LHCN-M2 (cell line): ENCODE measurements at places on chromosomes 1 and 21.

GRCh38 chr21:40658311-40658710 lies 188.6 kb downstream of the DSCAM start:
- DNase-seq = no peak

- DNase-seq = no peak
Measured at GRCh38 chr1:153750026-153750995, 22.5 kb downstream of the INTS3 start.

- no peak for DNase-seq
Measured at GRCh38 chr1:175620376-175620775, 123.0 kb downstream of the TNR start.

- DNase-seq = no peak
Measured at GRCh38 chr21:41701749-41702148, 65.1 kb downstream of the RIPK4 start.

GRCh38 chr1:5975133-5975880 lies 16.9 kb downstream of the NPHP4 start:
- peak; percentile 50 for DNase-seq

DNA sequence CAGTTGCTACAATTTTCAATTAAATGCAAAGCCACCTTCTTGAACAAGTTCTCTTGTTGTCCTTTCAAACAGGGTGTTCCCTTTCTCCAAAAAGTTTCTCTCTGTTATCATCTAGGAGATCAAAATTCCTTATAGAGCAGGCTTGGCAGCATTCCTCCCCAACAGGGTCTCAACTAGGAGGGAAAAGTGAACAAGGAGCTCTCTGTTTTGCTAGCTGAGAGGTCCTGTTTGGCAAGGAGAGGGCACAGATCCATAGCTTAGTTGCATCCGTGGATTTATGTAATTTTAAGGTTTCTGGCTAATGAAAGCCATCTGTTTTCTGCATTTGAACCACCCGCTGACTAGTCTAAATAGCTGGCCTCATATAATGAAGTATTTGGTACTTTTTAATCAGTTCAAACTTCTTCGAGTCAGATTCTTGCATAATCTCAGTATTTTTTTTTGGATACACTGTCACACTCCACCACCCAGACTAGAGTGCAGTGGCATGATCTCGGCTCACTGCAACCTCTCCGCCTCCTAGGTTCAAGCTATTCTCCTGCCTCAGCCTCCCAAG lies 54.0 kb downstream of the APP start:
- DNase-seq = no peak

GRCh38 chr1:64948216-64948615 lies 18.1 kb downstream of the JAK1 start:
- DNase-seq = no peak

GRCh38 chr1:1631782-1632420 lies at the start of gene MMP23B:
TSS of gene MMP23B (plus strand) at chr1:1632173. CDS start at chr1:1632219, 46 bp downstream.
- DNase-seq = no peak

- DNase-seq = peak; percentile 52
Measured at GRCh38 chr1:224211206-224211962, 28.3 kb downstream of the DEGS1 start.

DNA sequence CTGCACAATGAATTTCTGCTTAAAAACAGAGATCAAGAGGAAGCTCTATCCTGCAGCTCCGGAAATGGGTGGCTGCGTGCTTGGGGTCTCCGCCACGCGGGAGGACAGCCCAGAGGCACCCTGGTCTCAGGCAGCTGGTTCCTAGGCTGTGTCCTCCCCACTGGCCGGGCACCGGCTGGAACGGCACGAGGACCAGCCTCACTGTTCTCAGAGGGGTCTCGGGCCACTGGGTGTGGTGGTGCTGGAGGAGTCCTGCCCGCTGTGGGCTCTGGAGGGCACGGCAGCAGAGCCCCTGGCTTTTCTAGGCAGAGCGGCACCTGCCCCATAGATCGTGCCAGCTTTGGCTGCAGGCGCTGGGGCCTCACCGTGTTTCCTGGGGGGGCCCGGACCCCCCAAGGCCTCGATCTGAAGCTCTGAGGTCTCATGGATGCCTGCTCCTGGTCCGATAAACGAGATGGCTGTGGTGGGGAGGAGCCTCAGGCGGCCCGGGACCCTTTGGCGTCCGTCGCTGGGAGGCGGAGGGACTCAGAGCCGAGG lies 8.2 kb upstream of the RNF223 start:
- no peak for DNase-seq

DNA sequence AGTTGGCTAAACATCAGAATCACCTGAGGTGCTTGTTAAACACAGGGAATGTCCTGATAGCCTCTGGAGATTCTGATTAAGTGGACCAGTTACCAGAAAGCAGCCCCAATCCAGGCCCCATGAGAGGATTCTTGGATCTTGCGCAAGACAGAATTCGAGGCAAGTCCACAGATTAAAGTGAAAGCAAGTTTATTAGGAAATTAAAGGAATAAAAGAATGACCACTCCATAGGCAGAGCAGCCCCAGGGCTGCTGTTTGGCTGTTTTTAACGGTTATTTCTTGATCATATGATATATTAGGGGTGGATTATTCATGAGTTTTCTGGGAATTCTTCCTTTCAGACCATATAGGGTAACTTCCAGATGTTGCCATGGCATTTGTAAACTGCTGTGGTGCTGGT lies 176.2 kb downstream of the ROR1 start:
- no peak for DNase-seq

- no peak for DNase-seq
Measured at GRCh38 chr1:32797456-32797855, 19.7 kb downstream of the YARS1 start.

- DNase-seq = no peak
Measured at GRCh38 chr1:36968730-36969129, 65.6 kb downstream of the GRIK3 start.

DNA sequence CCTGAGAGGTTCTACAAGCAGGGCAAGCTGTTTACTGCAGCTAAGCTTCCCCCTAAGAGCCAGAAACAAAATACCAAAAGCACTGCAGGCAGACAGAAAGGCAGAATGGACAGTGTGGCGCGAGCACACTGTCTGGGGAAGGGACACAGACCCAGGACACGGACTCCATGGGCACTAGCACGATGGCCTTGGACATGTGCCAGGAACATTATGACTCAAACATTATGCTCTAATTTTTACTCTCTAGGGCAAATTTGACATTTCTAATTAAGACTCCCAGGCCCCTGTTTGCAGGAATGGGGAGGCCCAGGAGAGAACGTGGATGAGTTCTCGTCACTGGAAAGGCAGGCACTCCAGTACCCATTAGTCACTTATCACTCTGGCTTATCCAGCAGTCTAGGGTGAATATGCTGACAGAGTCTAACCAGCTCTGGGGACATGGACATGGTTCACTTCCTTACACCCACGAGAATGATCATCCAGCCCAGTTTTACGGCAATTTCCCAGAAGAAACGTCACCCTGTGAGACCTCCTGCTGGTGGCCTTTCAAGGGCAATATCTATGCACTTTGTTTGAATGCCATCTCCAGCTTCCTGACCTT lies 45.1 kb downstream of the CAPN8 start:
- DNase-seq = no peak

DNA sequence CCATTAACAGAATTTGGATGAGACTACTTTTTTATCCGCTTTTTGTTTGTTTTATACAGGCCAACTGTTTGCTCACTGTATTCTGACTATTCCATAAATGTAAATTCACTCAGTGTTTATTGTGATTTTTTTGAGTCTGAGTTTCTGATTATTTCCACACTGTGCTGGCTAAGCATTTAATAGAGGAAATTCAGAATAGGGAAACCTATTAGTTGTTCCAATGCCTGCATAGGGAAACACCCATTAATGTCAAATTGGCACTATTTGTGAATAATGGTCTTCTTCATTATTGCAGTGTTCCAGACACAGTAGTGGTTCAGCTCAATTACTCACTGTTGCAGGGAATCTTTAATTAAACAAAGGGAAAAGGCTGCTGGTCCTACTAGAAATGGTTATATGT lies 174.7 kb upstream of the SGIP1 start:
- DNase-seq = no peak

DNA sequence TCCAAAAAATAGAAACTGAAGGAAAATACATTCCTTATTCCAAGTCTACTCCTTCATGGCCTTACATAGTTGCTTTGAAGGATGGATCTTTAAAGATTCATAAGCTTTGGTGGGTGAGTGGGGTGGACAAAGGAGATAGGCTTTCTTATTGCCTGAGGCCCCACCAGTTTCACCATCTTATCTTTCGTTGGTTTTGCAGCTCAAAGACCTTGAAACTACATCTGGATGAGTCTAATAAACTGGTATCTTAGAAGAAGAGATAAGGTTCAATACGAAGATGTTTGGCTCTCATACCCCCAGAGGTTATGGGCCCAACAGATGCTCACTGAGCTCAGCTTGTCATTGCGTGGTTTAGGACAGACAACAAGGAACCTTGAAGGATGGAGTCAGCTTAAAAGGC lies 201.5 kb downstream of the HS2ST1 start:
- DNase-seq = no peak

- peak; percentile 92 for DNase-seq
Measured at GRCh38 chr1:119829625-119830024, 18.4 kb upstream of the REG4 start.

DNA sequence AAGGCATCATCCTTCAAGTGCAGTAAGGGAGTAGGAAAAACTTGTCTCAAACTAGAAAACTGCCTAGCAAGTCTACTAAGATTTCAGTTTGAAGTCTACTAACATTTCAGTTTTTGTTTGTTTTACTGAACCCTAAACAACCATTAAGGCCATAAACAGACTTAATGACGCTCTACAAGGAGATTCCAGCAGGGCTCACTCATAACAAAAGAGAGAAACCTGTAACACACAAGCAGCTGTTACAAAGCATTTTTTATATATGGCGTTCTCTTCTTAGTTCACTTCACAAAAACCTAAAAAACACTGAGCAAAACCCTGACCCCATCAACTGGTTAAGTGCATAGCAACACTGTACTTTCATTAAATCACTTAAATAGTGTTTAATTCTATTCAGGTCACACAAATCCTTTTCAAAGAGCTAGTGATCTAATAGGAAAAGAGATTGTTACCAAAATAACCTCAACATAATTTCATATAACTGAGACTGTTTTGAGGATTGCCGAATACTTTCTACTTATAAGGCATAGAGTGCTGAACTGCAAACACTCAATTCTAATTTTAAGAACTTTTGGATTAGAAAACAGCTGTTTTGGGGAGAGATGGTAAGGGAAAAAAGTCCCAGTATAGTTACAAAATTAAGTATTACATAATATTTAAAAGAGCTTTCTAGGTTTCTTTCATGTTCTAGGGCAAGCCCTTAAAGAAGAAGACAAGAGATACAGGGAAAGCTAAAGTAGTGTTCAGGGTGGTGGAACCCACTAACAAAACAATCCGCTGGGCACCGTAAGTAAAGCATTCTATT lies 1.4 kb downstream of the B3GALNT2 start:
- peak; percentile 78 for DNase-seq

- DNase-seq = peak; percentile 98
Measured at GRCh38 chr1:15799004-15799867, 8.2 kb downstream of the UQCRHL start.

- peak; percentile 86 for DNase-seq
Measured at GRCh38 chr1:27789540-27790041, 16.6 kb downstream of the STX12 start.

DNA sequence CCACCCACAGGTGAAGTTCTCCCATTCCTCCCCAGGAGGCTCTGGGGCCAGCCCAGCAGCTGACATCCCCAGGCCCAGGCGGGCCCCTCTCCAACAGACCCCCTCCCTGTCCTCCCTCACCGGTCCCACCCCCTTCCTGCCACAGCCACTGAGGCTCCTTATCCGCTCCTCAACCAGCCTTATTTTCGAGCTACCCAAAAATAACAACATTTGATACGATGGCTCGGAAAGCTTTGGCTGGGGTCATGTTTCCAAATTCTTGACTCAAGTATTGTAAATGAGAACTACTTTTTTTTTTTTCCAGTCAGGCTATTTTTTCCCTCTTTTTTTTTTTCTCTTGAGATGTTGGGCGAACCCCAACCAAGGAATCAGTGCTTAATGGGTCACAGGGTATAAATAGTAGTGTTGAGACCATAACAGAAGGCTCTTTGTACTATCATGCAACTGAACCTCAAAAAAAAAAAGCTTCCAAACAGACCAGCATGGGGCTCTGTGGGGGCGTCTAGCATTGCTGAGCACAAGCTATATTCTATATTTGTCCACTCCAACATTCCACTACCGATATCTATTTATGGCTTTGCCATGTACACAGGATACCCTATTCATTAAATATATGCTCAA lies 27.2 kb downstream of the IRF2BP2 start:
- no peak for DNase-seq

DNA sequence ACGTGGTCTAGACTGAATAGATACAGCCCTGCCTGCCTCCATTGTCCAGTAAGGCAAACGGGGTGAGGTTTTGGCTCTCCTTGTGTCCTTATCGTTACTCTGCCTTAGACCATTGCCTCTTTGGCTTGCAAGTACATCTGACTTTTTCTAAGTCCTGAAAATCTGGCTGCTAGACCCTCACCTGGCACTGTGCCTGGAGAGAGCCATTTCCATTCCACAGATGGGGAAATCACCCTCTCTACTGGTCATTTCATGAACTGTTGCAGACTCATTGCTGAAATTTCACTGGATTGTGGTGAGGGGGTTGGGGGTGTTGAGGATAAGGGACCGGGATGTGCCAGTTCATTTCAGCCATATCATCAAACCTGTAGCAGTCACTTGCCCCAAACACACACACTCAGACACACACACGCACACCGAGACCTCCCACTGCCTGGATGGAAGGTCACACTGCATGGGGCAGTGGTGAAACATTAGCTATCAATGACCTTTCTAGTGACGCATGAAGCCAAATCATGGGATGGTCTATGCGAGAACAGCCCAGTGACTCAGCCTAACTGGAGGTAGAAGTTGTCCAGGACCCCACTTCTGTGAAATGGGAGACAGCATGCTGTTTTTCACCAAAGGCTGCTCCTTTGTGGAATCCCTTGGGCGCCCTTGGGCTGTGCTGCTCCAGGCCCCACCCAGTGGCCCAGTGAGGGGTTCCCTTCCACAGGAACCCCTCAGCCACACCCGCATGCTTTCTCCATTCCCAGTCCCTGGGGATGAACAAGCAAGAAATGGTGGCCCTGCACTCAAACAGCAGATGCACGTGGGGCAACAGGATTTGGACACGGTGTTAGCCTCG lies 34.9 kb upstream of the VASH2 start:
- DNase-seq = peak; percentile 19

DNA sequence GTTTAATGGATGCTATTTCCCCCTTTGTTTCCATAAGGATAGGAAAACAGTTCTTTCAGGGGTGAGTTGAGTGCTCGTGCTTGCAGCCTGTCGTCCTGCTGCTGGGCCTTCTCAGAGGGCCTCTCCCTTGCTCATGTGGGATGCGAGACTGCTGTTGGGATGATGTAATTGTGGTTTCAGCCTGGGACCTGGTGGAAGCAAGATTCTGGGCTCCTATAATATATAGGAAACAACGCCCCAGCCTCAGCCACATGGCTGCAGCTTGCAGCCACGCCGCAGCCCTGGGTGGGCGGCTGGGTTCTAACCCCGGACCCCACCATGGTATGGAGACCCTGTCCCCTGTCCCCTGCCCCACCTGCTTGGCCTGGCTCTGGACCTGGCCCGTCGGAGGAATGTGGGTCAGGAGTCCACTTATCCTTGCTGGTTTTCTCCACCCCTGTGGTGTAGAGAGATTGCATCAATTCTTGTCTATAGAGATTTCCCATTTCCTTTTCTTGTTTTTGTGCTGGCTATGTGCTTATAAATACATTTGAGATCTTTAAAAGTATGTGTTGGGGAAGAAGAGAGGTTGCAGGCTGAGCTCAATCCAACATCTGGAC lies 357.8 kb downstream of the SIPA1L2 start:
- no peak for DNase-seq
